ENCODE measurements at places on chromosomes 1 and 21. TPM values are rescaled to one million over a fixed set of nuclear protein-coding genes. Genes with fewer than 3 reads are reported as not detected.

AQP10 gene
- not detected for total RNA-seq

SPRR2F gene
- total RNA-seq = not detected

DNA sequence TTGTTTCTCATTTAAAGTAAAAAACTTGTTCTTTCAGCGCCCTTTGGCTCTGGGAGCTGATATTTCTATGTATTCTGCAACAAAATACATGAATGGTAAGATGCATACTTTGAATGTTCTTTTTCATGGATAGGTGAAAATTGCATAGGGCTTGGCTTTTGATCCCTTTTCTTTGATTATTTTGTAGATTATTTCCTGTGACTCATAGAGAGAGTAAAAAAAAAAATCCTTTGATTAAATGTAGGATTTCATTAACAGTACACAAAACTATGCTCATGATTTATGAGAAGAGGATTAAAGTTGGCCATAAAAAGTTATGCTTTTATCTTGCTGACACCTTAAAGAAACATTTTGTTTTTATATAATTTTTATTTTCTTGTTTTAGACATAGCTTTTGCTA lies 18.7 kb downstream of the CTH start:
- DNase-seq = no peak

DNA sequence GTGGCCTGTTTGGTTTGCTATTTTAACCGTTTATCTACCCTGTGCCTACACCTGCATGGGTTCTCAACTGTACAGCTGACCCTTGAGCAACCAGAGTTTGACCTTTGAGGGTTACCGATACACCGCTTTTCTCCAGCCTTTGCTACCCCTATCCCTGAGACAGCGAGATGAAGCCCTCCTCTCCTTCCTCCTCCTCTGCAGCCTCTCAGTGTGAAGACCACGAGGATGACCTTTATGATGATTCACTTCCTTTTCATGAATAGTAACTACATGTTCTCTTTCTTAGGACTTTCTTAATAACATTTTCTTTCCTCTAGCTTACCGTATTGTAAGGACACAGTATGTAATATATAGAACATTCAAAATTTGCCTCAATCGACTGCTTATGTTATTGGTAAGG lies 14.5 kb upstream of the RNF187 start:
- no peak for DNase-seq

GRCh38 chr1:153795330-153795837 lies 20.2 kb downstream of the SLC27A3 start:
- DNase-seq = no peak

GRCh38 chr1:158972841-158973240 lies 36.9 kb upstream of the IFI16 start:
- no peak for DNase-seq
